ENCODE measurements at places on chromosomes 6 and 20. TPM values are rescaled to one million over a fixed set of nuclear protein-coding genes. Genes with fewer than 3 reads are reported as not detected.

Gene YWHAB
- 62.7 TPM for total RNA-seq

Gene LAMA2
- total RNA-seq = 165 TPM

Gene CYP39A1
- total RNA-seq = 2.9 TPM

DNA sequence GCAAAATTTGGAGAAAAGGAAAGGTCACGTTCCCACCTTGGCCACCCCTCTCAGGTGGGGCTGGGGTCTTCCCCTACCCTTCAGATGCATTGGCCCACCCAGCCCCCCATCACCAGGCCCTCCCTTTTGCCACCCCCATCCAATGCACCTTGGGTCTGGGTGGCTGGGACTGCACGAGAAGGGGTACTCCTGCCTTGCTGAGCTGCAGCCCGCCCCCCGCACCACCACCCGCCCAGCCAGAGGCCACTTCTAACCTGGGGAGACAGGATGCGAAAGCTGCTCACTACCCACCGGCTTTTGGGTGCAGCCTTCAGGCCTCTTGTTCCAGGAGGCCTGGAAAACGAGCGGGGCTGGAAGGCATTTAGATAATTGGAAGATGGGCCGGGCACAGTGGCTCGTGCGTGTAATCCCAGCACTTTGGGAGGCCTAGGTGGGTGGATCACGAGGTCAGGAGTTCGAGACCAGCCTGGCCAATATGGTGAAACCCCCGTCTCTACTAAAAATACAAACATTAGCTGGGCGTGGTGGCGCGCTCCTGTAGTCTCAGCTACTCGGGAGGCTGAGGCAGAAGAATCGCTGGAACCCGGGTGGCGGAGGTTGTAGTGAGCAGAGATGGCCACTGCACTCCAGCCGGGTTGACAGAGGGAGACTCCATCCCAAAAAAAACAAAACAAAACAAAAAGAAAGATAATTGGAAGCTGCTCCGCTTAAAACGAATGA is 1.2 kb upstream of the CDC25B start:
- DNase-seq = peak; percentile 13

Gene CLDN20
- not detected for total RNA-seq

Data from muscle of leg (tissue), 16 donors.